ENCODE measurements at places on chromosomes 7 and 10.

GRCh38 chr10:71242622-71243009 is 30.2 kb downstream of the UNC5B start:
- DNase-seq: no peak

- DNase-seq: peak; percentile 33
Observed at GRCh38 chr10:113061054-113061430, 111.0 kb downstream of the TCF7L2 start.

- no peak for DNase-seq
Observed at GRCh38 chr10:34348917-34349485, 466.1 kb downstream of the PARD3 start.

- no peak for DNase-seq
Observed at GRCh38 chr7:116777651-116778281, 84.6 kb upstream of the CAPZA2 start.

DNA sequence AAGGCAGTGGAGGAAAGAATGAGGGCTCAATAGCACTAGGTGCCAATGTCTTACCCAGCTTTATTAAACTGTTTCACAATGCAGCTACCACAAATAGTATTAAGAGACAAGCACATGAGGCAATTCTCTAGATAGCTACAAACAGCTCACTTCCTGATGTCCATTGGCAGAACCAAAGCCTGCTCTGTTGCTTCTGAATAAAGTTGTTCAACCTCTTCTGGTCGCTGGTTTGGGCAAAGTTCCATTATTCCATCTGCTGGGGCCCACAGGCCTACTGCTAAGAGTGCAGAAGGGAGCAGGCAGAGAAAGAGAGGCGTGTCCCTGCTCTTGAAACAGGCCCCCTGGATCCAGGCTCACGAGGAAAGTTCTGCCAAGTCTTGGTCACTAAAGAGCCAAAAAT is 173.9 kb downstream of the ZNF438 start:
- DNase-seq: no peak

- peak; percentile 80 for DNase-seq
Observed at GRCh38 chr10:47253651-47254375, 46.2 kb upstream of the GDF10 start.

DNA sequence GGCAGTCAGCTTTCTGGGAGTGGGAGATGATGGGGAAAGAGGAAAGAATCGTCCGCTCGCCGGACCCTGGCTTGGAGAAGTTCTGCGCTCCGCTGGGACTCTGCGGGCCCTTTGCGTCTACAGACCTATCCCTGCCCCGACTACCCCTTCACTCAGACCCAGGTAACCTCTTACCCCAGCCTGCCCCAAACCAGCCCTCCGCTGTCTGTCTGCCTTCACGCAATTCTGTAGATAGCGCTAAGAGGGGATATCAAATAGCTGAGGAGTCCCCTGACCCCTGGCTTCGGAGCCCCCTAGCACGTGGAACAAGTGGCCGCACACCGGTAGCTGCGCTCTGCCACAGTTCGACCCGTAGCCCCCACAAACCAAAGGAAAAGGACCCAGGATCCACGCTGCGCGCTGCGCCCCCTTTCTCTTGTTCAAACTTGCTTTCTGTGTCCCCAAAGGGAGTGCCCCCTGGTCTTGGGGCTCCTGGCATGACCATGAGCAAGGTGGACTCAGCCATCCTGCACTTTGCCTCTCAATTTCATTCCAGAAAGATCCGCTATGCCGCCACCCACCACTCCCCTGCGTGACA is 7.0 kb downstream of the HOXA4 start:
- DNase-seq: no peak

DNA sequence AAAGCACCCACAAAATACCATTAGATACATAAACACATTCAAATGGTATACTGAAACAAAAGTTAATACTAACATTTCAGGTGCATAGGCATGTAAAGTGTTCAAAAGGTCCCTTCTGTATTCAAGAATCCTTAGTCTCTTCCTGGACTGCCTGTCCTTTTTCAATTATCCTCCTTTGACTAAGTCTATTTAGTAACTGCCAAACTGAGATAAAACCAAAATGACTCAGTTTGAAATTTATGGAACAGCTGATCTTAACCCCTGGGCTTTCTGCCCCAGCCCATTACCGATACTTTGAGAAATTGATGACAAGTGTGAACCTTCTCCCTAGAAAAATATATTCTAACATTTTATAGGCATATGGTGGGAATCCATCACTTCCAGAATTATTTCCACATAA is 5.4 kb downstream of the EPC1 start:
- no peak for DNase-seq

DNA sequence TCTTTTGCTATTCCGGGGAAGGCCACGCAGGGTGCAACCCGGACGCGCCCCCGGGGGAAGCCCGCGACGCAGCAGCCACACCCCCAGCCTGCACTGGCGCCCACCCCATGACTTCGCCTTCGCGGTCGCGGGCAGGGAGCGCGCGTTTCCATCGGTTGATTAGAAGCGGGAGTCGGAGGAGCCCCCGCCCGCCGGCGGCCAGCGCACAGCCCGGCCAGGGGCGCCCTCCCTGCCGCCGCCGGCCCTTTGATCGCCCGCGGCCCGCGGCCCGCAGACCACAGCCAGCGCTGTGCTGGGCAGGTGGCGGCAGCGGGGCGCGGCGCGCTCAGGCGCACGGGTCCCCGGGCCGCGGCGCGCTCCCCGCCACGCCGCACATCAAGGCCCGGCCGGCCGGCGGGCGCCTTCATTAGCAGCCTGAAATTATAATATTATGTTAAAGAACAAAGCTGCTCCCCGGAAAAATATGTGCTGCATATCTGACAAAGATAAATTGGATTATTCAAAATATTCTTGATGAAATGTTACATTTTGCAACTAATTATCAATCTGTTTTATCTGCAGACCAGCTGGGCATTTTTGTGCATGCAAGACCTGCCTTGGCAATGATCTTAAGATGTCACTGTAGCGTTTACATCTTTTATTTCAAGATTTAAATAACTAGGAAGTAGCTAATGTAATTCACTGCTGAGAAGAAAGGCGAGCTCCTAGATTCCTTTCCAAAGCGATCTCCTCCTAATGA is 160.7 kb upstream of the MKI67 start:
- DNase-seq: no peak

- no peak for DNase-seq
Observed at GRCh38 chr10:96830511-96831199, 1.4 kb upstream of the LCOR start.

- DNase-seq: no peak
Observed at GRCh38 chr10:30553018-30553625, 76.4 kb downstream of the LYZL2 start.

- DNase-seq: no peak
Observed at GRCh38 chr10:19451937-19452336, 364.3 kb upstream of the PLXDC2 start.

DNA sequence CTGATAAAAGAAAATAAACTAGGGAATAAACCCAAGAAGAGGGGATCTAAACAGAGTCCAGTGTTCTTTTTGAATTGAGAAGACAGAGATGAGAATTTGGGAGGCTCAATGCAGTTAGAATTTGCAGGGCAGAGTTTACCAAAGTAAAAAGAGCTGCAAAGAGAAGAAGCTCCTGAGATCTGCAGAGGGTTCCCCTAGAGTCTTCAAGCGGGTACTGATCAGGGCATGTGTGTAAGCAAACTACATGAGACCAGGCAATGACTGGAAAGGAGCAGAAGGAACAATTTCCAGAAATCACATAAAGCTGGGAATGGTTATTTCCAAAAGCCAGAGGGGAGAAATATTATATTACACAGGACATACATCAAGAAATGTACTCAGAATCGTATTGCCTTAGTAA is 58.1 kb upstream of the TES start:
- DNase-seq: no peak

GRCh38 chr10:94343151-94343550 is 19.6 kb downstream of the NOC3L start:
- DNase-seq: no peak

DNA sequence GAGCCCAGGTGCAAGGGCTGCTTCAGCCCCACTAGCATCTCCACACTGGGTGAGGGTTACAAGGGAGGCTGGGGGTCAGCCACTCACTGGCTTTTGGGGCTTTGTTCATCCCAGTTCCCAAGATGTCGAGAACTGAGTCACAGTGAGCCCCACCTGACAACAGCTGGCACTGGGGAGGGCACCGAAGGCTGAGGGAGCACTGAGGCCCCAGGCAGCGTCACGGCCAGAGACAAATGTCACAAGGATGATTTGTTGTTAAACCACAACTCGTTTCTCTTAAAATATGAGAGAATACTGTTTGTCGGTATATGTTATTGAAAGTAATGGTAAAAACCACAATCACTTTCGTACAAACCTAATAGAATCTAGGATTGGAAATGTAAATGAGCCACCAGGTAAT is 219.9 kb downstream of the CELF2 start:
- no peak for DNase-seq

GRCh38 chr7:125567686-125568085 is 638.1 kb upstream of the POT1 start:
- no peak for DNase-seq

- DNase-seq: no peak
Observed at GRCh38 chr10:117938104-117938503, 108.6 kb downstream of the RAB11FIP2 start.

GRCh38 chr10:112314822-112315474 is 31.7 kb downstream of the TECTB start:
- peak; percentile 44 for DNase-seq

DNA sequence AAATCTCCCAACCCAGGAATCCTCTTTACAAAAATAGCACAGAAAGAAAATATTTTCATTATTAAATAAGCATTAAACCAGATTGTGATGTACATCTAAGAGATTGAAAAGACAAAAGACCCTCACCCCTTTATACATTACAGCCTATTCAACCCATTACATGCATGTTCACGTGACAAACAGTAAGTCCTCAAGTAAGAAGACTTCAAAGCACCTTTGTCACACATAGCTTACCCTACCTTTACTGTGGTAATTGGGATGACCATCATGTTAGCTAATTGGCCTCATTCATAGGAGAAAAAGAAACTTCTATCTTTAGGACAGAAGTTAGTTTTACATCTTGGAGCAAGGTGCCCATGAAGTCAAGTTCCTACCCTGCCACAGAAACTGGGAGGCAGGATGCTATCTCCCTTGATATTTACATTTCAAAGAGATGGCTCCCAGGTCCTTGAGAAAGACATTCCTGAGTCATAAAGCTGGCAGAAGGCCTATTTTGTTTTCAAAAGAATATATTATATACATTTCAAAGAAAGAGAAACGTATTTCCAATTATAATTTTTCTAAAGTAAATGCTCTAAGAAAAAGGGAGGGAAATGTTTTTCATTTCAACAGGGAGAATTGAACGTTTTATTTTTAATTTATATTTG is 48.1 kb downstream of the GNAI1 start:
- no peak for DNase-seq

Measured in SJSA1 (cell line).